Immature natural killer cell (primary cell): ENCODE measurements at places on chromosomes 13 and 19. TPM values are rescaled to one million over a fixed set of nuclear protein-coding genes. Genes with fewer than 3 reads are reported as not detected.

DNA sequence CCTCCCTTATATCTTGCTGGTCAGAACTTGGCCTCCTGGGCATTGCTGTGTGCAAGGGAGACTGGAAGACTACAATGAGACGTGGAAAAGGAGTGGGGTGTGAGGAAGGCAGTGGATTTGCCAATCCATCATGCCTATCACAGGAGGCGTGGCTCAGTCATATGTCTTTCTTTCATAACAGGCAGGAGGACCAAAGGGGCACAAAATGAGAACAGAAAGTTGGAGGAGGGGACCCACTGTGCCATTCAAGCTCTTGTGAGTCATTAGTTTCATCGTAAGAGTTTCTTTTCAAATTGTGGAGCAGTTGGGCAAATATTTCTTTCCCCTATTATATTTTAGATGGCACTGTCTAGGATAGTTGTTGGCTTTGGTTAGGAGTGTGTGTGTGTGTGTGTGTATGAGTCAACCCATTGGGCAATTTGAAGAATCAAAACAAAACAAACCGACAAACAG, 471.5 kb downstream of the TSHZ3 start:
- H3K4me3 ChIP-seq: no peak overlapping the region
- H3K27me3 ChIP-seq: peaks cover 6% of the 10 kb centered on the region
- H3K36me3 ChIP-seq: no peaks in the 10 kb centered on the region

GRCh38 chr13:43650882-43651281, 135.9 kb downstream of the ENOX1 start:
- H3K27ac ChIP-seq: no peak overlapping the region
- H3K36me3 ChIP-seq: no peaks in the 10 kb centered on the region
- H3K4me1 ChIP-seq: no peaks in the 10 kb centered on the region
- H3K27me3 ChIP-seq: no peaks in the 10 kb centered on the region
- DNase-seq: no peak
- H3K4me3 ChIP-seq: no peak overlapping the region

DNA sequence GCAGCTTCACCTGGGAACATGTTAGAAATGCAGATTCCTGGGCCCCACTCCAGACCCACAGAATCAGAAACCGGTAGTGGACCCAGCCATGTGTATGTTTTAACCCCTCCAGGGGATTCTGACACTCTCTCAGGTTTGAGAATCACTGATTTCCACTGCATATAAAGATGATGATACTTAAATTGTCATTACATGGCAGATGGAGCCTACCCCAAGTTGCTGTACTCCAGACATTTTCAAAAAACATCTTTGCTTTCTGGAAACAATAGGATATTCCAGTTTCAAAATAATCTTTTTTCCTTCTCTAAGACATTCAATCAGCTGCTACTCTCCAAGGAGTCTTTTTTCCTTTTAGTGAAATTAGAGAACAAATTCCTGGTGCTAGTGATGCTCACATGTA, 48.6 kb upstream of the RGCC start:
- no peak overlapping the region for H3K27ac ChIP-seq
- no peaks in the 10 kb centered on the region for H3K4me1 ChIP-seq
- H3K36me3 ChIP-seq: no peaks in the 10 kb centered on the region
- no peak for DNase-seq
- peaks cover 4% of the 10 kb centered on the region for H3K27me3 ChIP-seq
- H3K4me3 ChIP-seq: no peak overlapping the region

Gene MISP
- polyA plus RNA-seq: not detected
